ENCODE measurements at places on chromosomes 12 and 14.
A peak's percentile ranks its signal among the peaks of the same experiment; 100 is the strongest.

- DNase-seq = no peak
These were observed 7.2 kb downstream of the ALDH2 start for GRCh38 chr12:111773801-111774551.

- DNase-seq = no peak
These were observed 175.8 kb upstream of the GRIN2B start for GRCh38 chr12:14157088-14157747.

- no peak for DNase-seq
These were observed 63.6 kb downstream of the CHST11 start for GRCh38 chr12:104520242-104520900.

DNA sequence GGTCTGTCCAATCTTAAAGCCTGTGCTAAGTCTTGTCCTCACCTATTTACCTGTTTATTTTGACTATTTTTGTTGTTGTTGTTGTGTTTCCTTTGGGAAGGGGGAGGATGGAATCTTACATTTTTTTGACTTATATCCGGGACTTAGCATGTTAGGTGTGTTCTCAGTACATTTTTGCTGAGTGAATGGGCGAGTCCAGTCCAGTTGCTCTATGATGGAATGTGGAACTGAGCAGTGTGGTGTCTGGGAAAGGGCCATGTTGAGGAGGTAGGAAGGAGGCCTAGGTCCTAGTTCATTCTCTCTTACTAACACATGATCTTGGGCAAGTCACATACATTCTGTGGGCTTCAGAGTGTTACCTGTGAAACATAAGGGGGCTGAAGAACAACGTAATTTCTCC lies 80.9 kb upstream of the SLC38A2 start:
- no peak for DNase-seq

- no peak for DNase-seq
These were observed at the start of gene TMCC3 for GRCh38 chr12:94650143-94651056. TMCC3 (minus strand) TSS chr12:94650557; CDS start chr12:94650430, 127 bp downstream.

DNA sequence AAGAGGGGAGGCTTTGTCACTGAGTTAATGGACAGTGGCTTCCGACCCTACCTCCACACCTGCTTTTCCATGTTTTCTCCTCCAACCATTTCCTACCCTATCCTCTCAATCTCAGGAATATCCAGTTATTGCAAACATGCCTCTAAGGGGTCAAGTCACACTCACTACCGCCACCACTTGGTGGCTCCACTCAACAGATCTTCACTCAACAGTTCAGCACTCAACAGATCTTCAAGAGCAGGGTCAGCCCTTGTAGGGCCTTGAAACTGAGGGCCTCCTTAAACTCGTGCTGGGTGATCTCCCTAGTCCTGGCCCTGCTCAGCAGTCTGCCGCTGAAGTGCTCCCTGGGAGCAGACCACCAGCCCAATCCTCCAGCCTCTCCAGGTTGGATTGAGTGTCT lies 14.2 kb downstream of the ZNF641 start:
- DNase-seq = no peak

GRCh38 chr14:89813617-89814031 lies 140.9 kb downstream of the EFCAB11 start:
- DNase-seq = no peak

- no peak for DNase-seq
These were observed 43.6 kb downstream of the SYNE3 start for GRCh38 chr14:95472819-95473251.

GRCh38 chr12:57628280-57629191 lies 4.5 kb downstream of the B4GALNT1 start:
- DNase-seq = no peak

DNA sequence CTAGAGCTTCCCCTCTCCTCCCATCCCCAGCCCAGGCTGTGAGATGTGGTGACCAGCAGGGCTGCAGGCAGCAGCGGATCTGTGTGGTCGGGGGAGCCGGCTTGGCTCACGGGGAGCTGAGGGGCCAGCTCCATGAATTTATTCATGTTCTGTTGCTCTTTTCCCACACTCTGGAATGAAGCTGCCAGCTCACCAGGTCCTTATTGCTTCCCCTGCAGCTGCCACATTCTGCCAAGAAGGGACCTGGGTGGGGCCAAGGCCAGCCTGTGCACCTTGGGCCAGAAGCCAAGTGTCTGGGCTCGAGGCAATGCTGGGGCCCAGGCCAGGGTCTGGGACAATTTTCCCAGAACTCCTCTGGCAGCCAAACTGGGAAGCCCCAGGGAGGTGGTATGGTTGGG lies 2.5 kb upstream of the C1QL4 start:
- no peak for DNase-seq

DNA sequence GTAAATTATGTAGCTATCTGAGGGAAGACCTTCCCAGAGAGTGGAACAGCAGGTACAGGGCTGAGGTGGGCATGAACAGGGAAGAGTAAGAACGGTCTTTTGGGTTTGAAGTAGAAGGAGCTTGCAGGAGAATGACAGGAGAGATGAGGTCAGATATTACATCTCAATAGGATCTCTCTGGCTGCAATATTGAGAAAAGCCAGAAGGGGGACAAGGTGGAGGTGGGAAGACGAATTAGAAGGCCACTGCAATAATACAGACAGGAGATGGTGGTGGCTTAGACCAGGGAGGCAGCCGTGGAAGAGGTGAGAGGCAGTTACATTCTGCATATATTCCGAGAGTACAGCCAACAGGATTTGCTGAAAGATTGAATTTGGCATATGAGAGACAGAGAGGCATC lies 310.2 kb downstream of the APAF1 start:
- DNase-seq = no peak

DNA sequence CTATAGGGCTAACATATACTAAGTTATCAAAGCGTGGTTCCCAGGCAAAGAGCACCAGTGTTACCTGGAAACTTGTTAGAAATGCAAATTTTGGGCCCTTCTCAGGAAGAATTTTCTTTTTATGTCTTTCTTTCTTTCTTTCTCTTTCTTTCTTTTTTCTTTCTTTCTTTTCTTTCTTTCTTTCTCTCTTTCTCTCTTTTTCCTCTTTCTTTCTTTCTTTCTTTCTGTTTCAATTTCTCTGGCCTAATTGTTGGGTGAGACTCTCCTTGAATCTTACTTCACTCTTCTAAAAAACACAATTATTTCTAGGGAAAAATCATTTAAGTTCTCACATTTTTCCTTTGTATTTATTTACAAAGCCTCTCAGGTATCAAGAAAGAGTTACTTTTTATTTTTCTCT lies 46.5 kb upstream of the RAP1B start:
- no peak for DNase-seq

- no peak for DNase-seq
These were observed 419.6 kb downstream of the MED13L start for GRCh38 chr12:115857923-115858322.

- peak; percentile 48 for DNase-seq
These were observed 662 bp upstream of the NELL2 start for GRCh38 chr12:44876544-44877410.

DNA sequence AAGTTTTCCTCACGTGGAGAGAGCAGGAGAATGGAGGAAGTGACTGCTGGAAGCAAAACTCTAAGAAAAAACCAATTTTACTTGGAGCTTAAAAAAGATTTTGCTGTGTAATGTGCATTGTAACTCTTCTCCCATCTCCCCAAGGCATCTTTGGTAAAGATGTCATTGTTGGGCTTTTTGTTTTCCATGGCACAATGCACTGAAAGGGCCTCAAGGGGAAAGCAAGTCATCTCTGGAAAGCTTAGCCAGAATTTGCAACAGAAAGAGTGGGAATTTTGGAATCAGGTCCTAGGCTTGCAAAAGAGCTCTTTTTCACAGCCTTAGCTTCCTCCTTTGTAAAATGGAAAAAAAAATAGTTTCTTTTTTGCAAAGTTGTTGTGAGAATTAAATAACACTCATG lies 7.9 kb upstream of the PPM1A start:
- DNase-seq = no peak

DNA sequence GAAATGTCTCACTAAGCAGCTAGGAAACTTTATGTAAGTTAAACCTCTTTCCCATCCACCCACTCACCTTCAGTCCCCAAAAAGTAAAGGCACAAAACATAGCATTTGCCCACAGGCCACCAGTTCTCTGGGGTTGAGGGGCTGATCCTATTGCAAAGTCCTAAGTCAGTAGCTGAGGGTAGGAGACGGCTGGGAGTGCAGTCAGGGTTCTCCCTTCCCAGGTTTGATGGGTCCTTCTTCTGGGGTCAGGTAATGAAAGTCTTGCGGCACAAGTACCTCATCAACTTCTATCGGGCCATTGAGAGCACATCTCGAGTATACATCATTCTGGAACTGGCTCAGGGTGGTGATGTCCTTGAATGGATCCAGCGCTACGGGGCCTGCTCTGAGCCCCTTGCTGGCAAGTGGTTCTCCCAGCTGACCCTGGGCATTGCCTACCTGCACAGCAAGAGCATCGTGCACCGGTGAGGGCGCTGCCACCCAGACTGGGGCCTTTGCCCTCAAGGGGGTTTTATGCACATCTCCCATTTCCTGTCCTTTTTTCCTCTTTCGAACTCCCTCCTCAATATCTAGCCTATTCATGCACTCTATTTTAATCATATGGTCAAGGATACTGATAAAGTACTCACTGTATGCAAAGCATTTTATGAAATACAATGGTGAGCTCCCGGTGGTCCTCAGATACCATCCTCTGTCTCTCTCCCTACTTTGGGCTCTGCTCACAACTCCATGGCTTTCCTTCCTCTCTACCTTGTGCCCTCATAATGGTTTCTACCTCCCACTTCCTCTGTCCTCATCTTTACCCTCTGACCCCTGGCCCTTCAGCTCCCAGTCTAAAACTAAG lies 986 bp downstream of the TSSK4 start:
- DNase-seq = no peak

DNA sequence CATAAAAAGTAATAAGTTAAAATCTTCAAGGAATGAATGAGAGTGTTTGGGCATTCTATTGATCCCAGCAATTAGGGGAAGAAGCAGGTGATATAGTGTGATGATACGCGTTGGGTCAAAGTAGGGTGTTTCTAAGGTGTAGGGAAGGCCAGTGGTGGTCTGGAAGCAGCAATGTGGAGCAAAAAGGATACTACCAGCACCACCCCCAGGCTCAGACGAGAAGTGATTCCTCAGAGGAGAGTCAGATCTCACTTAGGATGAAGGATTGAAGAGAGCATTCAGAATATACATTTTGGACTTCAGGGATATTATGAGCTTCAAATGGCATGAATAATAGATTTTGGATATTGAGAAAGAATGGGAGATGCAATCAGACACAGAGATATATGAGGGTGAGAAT lies 497.6 kb downstream of the RMST start:
- no peak for DNase-seq

GRCh38 chr14:73467800-73468199 lies 9.5 kb upstream of the NUMB start:
- no peak for DNase-seq

- no peak for DNase-seq
These were observed 537.4 kb downstream of the PRKD1 start for GRCh38 chr14:29390081-29390832.

GRCh38 chr12:44362947-44363346 lies 513.2 kb downstream of the NELL2 start:
- no peak for DNase-seq

DNA sequence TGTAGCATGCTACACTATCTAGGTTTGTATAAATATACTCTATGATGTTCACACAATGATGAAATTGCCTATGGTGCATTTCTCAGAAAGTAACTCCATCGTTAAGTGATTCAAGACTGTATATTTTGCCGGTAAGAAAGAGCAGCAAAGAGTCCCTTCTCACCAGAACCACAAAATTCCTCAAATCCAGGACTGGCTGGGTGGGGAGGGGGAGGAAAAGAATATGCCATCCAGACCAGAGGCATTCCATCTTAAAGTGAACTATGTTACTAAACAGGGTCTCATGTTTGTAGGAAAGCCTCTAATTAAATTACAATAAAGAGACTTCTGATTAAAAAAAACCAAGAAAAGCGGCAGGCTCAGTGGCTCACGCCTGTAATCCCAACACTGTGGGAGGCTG lies 11.5 kb downstream of the UBE2N start:
- no peak for DNase-seq

DNA sequence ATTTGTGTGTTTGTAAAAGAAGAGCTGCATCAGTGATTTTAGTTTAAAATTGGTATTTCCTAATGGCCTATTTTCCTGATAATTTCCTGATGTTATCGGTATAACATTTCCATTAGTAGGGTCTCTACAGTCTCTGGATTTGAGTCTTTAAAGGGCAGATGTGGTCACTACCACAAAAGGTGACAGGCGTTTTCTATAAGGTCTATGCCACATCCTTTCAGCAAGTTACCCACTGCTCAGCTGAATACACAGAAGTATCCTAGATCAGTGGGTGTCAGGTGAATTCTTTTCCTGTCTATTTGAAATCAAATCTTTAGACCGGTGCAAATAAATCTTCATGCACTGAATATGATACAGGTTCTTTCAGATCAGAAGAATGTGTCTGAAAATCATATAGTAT lies 90.2 kb downstream of the LIN7A start:
- DNase-seq = no peak

DNA sequence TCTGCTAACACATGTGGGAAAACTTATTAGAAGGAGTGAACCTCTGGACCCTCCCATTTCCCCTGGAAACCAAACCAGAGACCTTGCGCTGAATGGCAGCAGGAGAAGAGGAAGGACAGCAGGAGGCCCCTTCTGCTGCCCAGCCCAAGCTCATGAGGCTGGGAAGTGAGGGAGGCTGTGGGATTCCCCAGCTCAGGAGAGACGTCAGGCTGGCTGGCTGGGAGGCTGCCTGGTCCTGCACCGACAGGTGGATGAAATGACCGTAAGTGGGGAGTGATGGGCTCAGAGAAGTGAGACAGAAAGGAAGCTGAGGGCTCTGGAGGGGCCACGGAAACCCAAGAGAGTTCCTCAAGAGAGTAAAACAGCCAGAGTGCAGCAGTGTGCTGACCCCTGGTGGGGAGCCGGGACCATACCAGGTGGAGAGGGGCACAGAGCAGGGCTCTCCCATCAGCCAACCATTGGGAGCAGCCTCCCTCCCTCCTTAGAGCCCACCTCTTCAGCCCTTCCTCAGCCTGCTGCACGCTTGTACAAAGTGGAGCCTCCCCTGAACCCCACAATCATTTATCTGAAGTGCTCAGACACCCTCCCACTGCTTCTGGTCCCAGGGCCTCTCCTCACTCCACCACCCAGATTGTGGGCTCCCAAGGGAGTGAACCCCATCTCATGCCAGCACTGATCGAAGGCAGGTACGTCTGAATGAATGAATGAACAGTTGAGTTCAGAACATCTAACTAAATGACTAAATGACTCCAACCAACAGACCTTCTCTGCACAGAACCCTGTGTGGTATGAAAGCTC lies 14.0 kb downstream of the TAMALIN start:
- peak; percentile 75 for DNase-seq

GRCh38 chr14:86723254-86723624 lies 1193.3 kb downstream of the FLRT2 start:
- no peak for DNase-seq

DNA sequence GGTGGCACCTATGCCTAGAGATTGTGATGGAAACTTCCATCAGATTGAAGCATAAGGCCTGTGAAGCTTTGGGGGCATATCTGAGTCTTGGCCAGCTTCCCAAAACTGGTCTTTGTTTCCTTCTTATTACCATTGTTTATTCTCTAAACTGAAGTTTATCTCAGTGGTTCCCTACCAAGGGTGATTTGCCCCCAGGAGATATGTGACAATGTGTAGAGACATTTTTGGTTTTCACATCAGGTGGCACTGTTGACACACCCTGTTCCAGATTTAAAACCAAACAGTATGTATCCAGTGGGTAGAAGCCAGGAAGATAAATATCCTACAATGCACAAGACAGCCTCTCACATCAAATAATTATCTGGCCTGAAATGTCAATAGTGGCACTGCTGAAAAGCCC lies 22.1 kb downstream of the RASSF9 start:
- no peak for DNase-seq

GRCh38 chr12:6341417-6342139 lies at the start of gene TNFRSF1A:
TNFRSF1A (minus strand) TSS chr12:6342076; CDS start chr12:6341814, 262 bp downstream.
- peak; percentile 59 for DNase-seq

- no peak for DNase-seq
These were observed 85.5 kb downstream of the PRICKLE1 start for GRCh38 chr12:42504049-42504448.

- no peak for DNase-seq
These were observed 2.2 kb downstream of the OASL start for GRCh38 chr12:121036810-121037326.

All from activated CD4-positive, alpha-beta T cell treated with anti-CD3 and anti-CD28 coated beads, Interleukin-2, amount 10 ng/mL, durations not matched to agents 7 days and 5 days (primary cell).